Stimulated activated CD4-positive, alpha-beta T cell treated with anti-CD3 and anti-CD28 coated beads, Interleukin-4, amount 100 ng/mL, for 24 hours (primary cell): ENCODE measurements at places on chromosomes 3 and 15.

- DNase-seq, result no peak
Measured at GRCh38 chr15:55257938-55258337, 31.7 kb downstream of the RAB27A start.

- DNase-seq, result no peak
Measured at GRCh38 chr3:152835601-152836102, 721 bp downstream of the P2RY1 start.

DNA sequence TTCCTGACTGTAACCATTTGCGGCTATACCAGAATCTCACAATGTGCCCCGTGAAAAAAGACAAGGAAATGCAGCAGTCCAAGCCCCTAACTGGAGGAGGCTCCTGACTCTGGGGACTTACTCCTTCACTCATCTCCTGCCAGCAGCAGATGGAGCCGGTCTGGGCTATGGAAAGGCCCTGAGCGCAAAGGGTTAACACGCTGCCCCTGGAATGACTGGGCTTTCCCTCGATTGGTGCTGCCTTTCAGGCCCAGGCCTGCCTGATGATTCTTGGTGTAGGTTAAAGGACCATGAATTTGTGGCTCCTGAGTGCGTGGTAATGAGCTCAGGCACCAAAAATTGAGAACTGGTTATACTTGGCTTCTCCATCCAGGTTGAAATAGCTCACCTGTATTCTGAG is 42.3 kb upstream of the GALNT15 start:
- no peak for DNase-seq

- no peak for DNase-seq
Measured at GRCh38 chr15:75891895-75892294, 11.8 kb upstream of the FBXO22 start.

GRCh38 chr3:30611613-30612436 is 5.4 kb downstream of the TGFBR2 start:
- no peak for DNase-seq

- DNase-seq, result no peak
Measured at GRCh38 chr3:9226326-9226725, 23.1 kb downstream of the SRGAP3 start.

DNA sequence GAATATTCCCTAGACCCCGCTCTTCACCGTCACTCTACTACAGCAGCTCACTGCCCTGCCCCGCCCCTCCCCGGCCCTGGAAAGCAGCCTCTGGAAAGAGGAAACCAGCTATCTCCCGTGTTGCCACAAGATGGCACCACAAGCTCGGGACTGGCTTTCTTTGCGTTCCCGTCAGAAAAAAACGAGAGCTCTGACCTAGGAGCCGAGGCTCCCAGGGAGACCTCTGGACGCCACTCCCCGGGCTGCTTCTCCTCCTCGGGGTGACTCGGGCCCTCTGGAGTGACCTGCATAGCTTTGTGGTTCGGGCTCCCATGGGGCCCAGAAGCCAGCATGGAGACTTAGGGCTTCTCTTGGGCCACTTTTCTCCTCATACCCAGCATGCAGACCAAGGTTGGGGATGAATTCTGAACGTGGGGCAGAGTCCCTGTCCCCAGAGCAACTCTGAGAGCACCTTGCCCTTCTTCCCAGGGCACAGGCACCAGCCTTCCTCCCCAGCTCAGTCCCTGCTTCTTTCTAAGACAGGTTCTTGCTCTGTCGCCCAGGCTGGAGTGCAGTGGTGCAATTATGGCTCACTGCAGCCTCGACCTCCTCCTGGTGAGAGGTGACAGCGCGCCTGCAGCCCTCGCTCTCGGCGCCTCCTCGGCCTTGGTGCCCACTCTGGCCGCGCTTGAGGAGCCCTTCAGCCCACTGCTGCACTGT is 19.0 kb downstream of the STOML1 start:
- peak; percentile 85 for DNase-seq

- no peak for DNase-seq
Measured at GRCh38 chr3:30263238-30263924, 343.0 kb upstream of the TGFBR2 start.

- DNase-seq, result no peak
Measured at GRCh38 chr15:60000113-60000823, 3.8 kb upstream of the FOXB1 start.

DNA sequence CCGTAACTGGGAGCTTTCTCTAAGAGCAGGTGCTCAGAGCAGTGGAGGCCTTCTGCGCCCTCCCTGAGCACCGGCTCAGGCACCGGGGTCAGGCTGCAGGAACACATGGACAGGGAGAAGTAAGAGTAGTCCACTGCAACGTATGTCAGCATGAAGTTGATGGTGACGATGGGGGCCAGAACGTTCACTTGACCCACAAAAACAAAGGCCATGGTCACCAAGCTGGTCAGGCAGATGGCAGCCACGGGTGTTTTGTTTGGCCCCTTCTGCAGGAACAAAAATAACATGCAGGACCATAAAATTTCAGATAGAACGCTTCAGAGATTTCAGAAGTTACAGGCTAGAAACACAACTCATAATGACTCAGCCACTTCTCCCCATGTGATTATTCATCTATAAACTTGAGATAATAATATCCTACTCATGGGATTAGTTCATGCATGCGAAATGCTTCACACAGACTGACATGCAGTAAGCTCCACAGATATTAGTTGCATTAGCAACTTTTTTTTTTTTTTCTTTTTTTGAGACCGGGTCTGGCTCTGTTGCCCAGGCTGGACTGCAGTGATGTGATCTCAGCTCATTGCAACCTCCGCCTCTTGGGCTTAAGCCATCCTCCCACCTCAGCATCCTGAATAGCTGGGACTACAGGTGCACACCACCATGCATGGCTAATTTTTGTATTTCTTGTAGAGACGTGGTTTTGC is 52.2 kb upstream of the HEG1 start:
- no peak for DNase-seq

DNA sequence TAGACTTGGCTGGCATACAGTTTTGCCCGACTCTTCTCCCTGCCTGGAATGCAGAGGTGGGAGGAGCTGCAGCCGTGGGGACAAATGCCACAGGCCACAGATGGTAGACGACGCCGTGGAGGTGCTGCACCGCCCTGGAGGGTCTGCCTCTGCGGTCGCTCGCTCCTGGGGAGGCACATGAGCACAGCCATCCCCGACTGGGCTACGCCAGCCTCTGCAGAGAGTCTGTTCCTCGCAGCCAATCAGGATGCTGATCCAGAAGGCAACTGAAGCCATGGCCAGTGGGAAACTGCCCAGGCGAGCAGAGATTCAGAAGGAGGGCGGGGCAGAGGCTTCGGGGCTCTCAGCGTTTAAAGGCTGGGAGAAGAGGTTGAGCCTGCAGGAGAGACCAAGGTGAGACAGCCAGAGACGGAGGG is 11.9 kb upstream of the LRRC15 start:
- no peak for DNase-seq

DNA sequence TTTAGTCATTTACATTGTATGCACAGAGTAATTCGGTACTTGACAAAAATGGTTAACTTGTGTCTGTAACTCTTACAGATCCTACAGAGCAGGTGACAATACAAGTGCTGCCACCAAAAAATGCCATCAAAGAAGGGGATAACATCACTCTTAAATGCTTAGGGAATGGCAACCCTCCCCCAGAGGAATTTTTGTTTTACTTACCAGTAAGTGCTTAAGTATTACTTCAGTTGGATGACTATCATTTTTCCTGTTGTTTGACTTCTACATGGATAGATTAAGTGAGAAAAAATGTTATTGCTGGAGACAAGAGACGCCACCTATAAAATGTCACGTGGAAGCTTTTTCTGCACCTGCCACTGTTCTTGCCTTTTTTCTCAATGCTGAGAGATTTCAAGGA is 173.2 kb downstream of the ALCAM start:
- DNase-seq, result no peak

- no peak for DNase-seq
Measured at GRCh38 chr3:47868306-47868705, 65.4 kb downstream of the DHX30 start.
